SK-N-SH treated with all-trans-retinoic acid at 6 μM for 48 hours (cell line): ENCODE measurements at places on chromosomes 2 and 18.

DNA sequence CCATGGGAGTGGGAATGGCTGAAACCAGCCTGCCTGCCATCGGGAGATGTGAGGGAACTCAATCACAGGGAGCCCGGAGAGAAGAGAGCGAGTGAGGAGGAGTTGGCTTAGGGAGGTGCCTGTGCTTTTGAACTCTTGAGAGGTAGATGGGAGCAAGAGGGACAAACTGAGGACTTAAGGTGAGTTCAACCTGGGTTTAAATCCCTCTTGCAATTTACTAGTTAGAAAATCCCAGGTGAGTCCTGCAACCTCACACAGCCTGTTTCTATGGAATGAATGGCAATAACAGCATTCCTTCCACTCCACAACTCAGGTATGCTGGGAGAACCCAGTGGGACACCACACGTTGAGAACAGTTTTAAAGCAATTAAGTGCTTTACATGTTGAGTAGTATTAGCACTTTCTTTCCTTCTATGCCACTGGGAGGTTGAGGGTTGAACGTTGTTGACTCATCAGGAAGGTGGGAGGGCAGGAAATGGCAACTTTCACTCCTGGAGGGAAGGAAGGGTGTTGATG lies 57.3 kb downstream of the VIT start:
- no peak for ATAC-seq

DNA sequence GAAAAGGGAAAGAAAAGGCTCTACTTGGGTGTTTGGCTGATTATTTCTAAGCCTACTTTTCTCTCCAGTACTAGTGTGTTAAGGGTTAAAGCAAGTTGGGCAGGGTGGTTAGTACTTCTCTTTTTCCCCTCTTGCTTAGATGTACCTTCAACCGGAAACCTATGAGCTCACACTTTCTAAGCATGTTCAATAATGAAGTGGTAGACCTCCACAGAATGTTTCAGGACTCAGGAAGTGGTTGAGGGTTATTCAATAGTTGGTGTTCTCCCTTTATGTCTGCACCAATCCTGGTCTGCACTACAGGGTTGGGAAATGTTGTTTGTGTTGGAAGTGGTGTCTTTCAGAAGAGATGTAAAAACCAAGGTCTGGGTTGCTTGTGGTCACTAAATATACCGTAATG lies 137.1 kb downstream of the ZEB2 start:
- ATAC-seq = no peak

DNA sequence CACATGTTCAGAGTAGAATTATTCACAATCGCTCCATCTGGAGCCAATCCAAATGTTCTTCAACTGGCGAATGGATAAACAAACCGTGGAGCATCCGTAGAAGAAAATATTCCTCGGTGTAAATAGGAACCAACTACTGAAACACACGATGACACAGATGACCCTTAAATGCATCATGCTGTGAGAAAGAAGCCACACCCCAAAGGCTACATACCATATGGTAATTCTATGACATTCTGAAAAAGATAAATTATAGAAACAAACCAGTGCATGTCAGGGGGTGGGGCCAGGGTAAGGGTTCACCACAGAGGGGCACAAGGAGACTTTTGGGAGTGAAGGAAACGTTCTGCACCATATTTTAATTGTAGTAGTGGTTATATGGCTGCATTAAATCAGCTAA lies 312.2 kb upstream of the SMIM21 start:
- no peak for ATAC-seq

DNA sequence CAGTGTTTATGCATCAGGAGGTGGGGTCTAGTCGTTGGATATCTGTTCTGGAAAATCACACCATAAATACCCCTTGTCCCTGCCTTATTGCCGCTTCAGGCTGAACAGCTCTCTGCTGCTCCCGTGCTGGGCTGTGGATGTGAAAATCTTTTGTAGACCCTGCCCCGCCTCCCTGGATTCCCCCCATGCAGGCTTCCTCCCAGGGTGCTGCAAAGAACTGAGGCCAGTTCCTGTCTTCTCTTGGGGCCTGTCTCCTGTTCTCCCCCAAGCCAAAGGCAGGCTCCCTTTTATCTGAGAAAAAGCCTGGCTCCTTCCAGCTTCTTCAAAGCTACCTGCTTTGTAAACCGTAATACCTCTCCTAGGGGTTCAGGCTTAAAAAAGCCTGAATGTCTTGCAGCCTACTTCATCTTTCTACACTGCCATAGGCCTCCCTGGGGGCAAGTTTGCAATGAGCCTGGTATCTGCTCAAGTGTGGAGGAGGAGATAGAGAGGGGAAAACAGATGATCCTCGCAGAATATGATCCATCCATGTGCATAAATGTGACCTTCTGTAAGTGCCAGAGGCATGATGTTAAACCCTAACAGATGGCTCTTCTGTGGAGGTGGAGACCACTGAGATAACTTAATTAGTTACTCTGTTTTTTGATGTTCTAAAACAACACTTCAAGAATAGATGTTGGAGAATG lies 55.3 kb downstream of the VWA3B start:
- no peak for ATAC-seq

GRCh38 chr2:10228611-10229365 lies 73.9 kb upstream of the HPCAL1 start:
- no peak for ATAC-seq
